ENCODE measurements at places on chromosomes 5 and 9.

DNA sequence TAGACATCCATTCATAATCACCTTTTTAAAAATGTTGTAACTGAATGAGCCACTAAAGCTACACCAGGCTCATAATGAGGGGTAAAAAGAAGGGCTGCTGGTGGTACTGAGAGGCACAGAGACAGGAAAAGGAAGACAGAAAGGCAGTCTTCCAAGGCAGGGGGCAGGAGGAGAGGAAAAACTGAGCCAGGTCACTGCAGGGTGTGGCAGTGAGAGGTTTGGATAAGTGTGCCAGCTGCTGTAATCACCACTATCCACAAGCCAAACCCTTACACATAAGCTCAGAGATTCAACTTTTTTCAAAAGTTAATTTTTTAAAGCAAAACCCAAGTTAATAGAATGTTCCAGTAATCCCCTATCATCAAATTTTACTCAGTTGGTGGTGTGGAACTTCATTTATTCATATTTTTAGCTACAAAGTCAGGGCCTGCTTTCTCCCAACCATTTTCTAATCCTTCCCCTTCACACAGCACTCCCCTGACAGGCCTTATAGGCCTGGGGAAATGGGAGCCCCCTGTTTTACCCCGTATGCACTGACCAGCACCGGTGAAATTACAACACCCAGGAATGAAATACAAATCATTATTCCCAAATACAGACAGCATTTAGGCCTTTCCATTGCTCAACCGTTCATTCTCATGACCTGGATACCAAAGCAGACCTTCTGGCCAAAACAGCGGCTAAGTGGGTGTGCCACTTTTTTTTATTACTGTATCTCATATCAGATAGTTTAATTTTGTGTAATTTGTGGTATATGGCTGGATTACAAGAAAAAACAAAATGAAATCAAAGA, 76.3 kb downstream of the EFNA5 start:
- no peak for DNase-seq

GRCh38 chr5:17470064-17470463, 28.0 kb upstream of the TAF11L2 start:
- no peak for DNase-seq

DNA sequence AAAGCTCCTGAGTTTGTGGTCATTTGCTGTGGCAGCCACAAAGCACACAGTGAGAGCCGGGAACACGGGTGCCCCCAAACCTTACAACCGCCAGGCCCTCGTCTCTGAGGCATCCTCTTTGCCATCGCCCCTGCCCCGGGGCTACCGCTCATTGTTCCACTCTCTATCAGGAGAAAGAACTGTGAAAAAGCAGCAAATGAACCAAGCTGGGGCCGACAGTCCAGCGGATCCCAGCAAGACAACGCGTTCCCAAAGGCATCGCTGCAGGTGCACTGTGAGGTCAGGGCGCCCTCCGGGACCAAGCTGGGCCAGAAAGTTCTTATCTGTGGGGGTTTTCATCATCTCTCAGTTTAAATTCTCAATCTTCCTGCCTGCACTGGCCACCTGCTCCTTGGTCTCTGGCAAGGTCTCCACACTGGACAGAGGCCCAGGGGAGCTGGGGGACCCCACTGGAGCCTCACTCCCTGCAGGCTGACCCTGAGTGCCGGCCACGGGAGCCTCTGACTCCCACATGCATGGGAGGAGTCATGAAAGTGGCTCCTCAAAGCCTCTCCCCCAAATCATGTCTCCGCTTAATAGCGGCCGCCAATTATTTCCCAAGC, 32.1 kb downstream of the VAV2 start:
- no peak for DNase-seq

DNA sequence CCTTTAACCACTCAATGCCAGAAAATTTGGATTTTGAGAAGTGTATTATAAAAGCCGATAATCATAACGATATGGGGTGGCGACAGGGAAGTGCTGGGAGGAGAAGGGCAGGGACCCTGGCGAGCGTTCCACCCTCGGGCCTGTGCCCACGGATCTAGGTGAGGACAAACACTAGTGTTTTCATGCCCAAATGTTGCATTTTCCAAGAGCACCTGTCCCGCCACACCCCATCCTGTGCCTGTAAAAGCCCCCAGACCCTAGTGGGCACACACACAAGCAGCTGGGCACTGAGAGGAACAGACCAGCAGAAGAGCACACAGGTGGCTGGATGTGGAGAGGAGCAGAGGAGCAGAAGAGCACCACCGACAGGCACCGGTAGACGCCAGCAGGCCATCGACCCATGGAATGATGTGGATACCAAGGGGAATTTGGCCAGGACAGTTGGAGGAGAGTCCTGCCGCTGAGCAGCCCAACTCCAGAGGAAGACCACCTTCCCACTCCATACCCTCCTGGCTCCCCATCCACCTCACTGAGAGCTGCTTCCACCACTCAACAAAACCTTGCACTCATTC, 315.0 kb downstream of the EDIL3 start:
- no peak for DNase-seq

DNA sequence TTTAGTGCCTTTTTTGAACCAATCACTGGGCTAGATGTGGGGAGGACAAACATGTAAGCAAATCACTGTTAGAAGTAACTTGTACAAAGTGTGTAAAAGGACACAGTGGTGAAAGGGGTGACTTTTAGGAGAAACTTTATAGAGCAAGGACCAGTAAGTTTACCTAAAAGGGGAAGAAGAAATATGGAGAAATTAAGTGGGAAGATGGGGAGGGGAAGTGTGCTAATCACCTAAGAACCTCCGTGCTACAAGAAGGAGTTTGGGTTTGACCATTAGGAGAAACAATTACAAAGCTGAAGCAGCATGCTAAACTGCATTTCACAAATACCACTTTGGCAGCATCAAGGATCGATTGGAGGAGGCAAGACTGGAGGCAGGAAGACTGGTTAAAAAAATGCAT, 17.3 kb downstream of the ITGA1 start:
- DNase-seq, result no peak

- no peak for DNase-seq
These were observed 64.9 kb downstream of the FAM170A start for GRCh38 chr5:119694284-119694683.

- DNase-seq, result peak; percentile 48
These were observed 197.6 kb downstream of the KDM4C start for GRCh38 chr9:6955251-6955921.

DNA sequence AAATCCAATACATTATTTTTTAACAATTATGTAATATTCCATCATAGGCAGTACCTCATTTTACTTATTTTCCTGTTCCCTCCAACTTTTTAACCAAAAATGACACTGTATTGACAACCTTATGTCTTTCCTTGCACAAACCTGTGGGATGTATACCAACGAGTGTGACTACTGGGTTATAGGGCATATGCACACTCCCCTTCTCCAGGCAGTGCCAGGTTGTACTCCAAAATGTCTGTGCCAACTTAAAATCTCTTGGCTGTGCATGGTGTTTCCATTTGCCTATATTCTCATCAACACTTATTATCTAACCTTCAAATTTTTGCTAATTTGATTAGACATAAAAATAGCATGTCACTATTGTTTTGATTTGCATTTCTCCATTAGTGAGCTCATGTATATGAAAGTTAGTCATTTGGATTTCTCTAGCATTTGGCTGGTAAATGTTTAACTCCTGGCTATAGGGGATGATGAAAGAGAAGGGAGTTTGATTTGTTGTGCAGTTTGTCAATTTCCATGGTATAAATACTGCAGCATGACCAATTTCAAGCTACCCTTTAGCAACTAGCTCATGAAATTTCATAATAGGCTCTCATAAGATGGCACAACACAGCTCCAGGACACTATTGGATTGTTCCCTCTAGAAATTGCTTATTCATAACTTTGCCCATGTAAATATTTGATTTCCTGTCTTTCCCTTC, 129.9 kb downstream of the BAAT start:
- DNase-seq, result no peak

- DNase-seq, result peak; percentile 31
These were observed 137.7 kb upstream of the NMUR2 start for GRCh38 chr5:152542741-152543140.

DNA sequence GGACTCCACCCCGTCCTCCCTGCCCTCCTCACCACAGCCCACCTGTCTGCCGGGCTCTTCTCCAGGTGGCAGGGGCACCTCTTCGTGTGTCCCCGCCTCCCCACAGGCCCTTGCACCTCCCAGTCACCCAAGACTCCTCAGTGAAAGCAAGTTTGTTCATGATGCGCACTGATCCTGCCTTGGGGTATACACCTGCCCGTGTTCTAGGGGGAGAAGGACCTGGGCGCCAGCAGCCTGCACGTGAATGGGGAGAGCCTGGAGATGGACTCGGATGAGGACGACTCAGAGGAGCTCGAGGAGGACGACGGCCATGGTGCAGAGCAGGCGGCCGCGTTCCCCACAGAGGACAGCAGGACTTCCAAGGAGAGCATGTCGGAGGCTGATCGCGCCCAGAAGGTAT, 124.9 kb downstream of the EHMT1 start:
- DNase-seq, result no peak

- DNase-seq, result no peak
These were observed 100.9 kb downstream of the ST8SIA4 start for GRCh38 chr5:100802208-100802607.

GRCh38 chr5:82151662-82152061, 126.5 kb downstream of the RPS23 start:
- no peak for DNase-seq

DNA sequence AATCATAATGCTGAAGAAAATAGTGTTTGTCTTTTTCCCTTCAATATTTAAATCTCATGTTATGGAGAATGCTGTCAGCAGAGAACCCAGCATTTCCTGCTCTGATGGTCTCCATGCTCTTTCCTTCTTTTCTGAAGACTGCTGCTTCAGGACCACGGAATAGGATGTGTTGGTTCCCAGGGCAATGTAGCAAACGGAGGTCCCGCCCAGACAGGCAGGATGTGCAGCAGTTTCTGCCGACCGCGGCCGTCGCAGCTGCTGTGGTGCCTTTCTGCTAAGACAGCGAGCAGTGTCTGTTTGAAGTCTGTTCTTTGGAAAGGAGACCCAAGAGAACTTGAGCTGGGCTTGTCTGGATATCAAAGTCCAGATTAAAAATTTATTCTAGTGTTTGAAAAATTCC, 654.3 kb downstream of the CCDC171 start:
- no peak for DNase-seq

GRCh38 chr5:473551-474192, 30.7 kb downstream of the EXOC3 start:
- DNase-seq, result peak; percentile 51

- no peak for DNase-seq
These were observed 127.0 kb upstream of the VLDLR start for GRCh38 chr9:2494562-2494961.

DNA sequence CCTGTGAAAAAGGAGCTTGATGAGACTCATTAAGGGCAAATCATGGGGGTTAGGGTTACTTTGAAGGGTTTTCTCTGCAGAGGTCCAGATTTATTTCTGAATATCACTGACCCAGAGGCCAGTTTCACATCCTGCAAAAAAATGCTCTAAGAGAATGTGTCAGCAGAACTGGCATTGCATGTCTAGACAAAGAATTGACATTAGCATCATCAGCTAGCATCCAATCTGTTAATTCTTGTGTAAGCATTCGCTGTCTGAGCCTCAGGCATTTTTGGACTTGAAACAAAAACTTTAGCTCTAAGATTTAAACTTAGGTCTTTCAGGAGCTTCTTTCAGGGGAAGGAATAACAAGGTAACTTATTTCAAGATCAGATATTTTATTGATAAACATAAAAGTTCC, 187.9 kb upstream of the ELL2 start:
- DNase-seq, result no peak

DNA sequence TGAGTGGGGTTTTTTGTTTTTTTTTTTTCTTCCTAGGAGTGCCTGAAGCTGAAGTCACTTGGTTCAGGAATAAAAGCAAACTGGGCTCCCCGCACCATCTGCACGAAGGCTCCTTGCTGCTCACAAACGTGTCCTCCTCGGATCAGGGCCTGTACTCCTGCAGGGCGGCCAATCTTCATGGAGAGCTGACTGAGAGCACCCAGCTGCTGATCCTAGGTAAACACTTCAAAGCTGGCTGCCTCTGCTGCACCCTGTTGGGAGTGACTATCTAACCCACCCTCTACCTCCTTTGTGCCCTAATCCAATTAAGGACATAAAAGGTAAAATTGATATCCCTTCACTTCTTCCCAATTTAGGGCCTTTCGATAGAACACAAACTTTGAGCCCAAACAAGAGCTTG, 206.8 kb downstream of the SAXO1 start:
- DNase-seq, result no peak

DNA sequence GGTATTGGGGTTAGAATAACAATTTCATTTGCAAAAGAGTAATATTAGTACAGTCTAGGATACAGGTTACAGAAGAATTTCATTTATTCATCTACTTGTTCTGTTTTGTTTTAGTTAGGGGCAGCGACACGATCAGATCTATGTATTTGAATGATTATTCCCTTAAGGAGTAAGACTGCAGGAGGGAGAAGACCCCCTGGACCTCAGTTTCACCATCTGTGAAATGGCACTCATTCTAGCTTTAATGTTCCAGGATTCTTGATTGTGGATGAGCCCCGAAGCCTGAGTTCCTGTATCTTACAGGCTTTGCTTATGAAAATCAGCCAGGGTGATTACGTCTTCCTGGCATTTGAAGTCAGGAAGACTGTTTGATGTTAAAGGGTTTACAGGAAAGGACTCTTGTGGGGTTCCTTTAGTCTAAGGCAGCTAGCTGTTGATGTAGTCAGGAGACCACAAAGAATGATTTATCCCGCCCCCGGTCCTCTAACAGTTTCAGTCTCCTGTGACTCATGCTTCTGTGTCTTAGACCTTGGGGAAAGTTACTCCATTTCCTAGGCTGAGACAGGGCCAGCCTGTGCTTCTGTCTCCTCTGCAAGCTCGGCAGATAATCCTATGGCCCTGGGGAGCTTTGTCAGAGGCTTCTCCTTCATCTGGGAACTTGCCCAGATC, 11.5 kb downstream of the SMIM3 start:
- DNase-seq, result no peak

- DNase-seq, result peak; percentile 21
These were observed 1.4 kb upstream of the GABRB2 start for GRCh38 chr5:161547738-161548486.

DNA sequence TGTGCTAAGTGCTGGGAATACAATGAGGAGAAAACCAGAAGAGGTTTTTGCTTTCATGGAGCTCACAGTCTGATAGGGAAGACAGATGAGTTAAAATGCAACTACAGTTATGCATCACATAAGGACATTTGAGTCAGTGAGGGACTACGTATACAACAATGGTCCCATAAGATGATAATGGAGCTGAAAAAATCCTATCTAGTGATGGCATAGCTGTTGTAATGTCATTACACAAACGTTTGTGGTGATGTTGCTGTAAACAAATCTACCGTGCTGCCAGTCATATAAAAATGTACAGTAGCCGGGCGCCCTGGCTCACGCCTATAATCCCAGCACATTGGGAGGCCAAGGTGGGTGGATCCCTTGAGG, 110.1 kb upstream of the RAD23B start:
- DNase-seq, result no peak

Measured in neuronal stem cell (in vitro differentiated cells).